ENCODE measurements at places on chromosomes 7 and 10.

DNA sequence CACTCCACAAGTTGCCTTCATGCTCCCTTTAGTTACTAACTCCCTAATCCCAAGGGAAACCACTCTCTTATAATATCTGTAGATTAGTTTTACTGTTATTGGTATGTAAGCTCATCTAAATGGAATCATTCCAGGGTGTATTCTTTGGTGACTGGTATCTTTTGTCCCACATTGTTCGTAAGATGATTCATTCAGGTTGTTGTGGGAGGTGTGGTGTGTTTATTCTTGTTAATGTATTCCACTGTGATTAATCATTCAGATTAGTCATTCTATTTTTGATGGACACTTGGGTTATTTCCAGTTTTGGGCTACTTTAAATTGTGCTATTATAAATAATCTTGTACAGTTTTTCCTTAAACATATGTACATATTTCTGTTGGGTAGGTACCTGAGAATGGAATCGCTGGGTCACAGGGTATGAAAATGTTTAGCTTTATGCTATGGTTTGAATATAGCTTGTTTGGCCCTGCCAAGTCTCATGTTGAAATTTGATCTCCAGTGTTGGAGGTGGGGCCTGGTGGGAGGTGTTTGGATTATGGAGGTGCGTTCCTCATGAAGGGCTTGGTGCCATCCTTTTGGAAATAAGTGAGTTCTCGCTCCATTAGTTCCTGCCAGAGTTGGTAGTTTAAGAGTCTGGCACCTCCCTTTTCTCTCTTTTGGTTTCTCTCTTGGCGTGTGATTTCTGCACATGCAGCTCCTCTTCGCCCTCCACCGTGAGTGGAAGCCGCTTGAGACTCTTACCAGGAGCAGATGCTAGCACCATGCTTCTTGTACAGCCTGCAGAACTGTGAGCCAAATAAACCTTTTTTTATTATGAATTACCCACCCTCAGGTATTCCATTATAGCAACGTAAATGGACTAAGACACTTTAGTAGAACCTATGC is 13.8 kb downstream of the BTRC start:
- DNase-seq = peak; percentile 75

DNA sequence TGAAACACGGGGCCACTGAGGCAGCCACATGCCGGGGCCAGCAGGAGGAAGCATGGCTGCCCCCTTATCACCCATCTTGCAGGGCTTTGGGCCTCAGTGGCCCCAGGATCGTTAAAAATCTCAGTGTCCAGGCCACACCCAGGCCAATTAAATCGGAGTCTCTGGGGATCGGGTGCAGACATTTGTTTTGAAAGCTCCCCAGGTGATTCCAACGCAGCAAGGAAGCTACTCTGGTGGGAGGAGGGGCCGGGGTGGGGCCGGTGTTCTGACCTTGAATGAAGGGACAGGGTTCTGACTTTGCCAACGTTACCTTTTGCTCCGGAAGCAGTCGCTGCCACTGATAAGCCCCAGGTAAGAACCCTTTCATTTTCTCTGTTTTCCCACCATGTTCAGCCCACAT is 412.3 kb upstream of the FOXK1 start:
- no peak for DNase-seq

GRCh38 chr7:50389961-50390360 is 60.2 kb downstream of the FIGNL1 start:
- DNase-seq = no peak

GRCh38 chr10:114329634-114330365 is 74.5 kb downstream of the AFAP1L2 start:
- DNase-seq = no peak

GRCh38 chr10:124315591-124316270 is 103.0 kb downstream of the OAT start:
- peak; percentile 21 for DNase-seq

DNA sequence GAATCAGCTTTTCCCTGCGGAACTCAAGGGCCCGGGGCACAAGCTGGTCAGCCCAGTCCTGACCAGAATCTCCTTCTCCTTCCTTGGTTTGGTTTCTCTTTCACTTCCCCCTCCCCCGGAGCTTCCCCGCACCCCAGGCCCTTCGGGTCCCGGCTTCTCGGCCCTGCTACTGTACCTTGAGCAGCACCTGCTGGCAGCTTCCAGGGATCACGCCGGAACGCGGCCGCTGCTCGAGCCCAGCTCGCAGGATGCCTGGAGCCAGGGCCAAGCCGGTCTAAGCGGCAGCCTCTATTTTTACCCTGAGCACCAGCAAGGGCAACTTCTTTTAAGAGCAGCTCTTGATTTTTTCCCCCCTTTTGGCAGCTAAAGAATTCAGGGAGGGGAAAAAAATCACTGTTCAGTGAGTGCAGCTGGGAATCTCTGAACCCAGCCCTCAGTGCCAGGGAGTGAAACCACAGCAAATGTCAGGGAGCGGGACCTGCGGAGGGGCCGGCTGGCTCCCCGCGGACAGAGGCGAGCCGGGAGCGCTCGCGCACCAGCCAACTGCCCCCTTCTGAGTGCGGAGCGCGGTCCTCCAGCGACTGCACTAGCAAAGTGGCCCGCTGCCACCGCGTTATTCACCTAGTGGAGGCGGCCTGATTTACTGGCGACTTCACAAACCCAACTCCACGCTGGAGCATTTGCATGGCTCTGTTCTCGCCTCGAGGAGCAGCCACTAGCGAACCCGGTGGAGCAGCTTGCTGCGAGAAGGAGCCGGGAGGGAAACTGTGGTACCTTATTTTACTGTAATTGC is 2.4 kb upstream of the INHBA start:
- DNase-seq = peak; percentile 93

GRCh38 chr10:78264361-78264760 is 230.7 kb downstream of the RPS24 start:
- no peak for DNase-seq

DNA sequence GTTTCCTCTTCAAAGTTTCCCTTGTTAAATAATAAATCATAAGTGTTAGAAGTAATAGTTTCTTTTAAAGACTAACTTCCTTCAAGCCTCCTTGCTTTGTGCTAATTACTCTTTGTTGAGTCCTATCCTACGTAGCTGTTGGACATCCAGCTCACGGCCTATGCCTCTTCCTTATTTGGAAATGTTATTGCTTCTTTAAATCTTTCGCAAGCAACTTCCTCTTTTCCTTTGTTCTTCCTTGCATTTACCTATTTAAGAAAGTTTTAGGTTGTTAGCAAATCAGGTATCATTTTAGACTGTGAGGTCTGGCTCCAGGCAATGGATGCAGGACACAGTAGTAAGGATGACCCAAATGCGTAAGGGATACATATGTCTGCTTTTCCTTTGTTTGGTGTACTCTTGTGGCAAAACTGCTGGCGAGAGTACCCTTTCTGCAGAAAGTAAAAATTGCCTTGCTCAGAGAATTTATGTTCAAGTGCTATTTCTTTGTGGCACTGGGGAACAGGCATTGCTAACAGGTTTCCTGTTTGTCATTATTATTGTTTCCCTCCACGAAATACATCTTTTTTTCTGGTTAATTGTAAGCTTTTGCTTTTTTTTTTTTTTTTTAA is 110.5 kb downstream of the DYNC2I1 start:
- no peak for DNase-seq

GRCh38 chr7:47669178-47669891 is 87.4 kb upstream of the TNS3 start:
- peak; percentile 95 for DNase-seq

DNA sequence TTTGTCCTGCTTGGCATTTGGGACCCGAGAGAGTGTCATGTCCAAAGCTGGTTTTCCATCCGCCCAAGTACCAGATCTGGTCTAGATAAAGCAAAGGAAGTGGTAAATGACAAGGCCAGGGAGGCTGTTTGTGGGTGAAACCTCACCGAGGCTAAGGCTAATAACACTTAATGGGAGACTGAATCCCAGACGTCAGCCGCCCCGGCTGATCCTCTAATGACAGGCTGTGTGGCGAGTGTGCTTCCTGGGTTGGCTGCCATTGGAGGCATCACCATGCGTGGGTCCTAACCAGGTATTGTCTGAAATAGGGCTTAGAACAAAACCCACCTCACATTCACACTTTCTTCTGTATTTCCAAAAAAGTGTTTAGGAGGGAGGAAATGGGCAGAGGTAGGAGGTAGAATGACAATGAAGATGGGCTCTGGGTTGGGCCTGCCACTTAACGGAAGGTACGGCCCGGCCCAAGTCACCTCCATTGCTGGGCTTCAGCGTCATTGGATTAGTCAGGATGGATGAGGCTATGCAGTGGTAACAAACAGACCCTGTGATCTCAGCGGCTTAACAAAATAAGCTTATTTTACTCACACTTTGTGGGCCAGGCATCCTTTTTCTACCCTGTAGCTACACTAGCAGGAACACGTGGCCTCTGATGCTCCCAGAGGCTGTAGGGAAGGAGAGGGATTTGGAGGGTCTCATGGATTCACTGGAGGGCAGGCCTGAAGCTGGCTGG is 59.7 kb downstream of the PROSER2 start:
- DNase-seq = peak; percentile 17

DNA sequence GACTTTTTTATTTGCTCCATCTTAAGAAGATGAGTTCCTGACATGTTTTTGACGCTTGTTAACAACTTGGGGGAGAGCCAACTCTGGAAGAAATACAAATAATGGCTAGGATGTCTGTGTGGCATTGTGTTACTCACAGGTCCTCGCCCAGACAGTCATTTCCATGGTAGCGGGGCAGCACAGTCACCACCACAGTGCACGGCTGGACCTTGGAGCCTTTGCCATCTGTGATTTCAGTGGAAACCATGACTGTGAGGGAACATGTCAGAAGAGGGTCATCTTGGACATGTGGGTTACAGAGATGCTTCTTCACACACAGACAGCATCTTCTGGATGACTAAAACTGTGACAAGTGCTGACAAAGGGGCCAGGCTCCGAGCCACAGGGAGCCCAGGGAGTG is 74.5 kb downstream of the PKD1L1 start:
- peak; percentile 86 for DNase-seq

- no peak for DNase-seq
Observed at GRCh38 chr7:114418117-114418516, 3.5 kb downstream of the FOXP2 start.

DNA sequence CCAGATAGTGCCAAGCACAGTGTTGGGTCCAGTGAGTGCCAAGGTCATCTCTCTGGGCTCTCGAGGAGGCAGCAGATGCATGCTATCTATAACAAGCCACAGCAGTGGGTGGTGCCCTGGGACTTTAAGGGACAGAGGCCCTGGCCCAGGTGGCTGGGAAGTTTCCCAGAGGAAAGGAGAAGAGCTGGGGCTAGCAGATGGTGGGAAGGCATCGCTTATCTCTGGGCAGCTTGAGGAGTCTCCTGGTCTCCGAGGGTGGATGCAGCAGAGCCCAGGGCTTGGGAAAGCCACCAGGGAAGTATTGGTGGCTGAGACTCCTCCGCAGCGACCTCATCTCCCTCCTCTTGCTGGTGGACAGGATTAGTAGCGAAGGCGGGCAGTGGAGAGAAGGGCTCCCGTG is 63.4 kb upstream of the LRRC4 start:
- no peak for DNase-seq

GRCh38 chr10:33913194-33913593 is 578.7 kb upstream of the NRP1 start:
- DNase-seq = peak; percentile 42

- DNase-seq = no peak
Observed at GRCh38 chr10:43502931-43503330, 66.0 kb downstream of the ZNF487 start.

DNA sequence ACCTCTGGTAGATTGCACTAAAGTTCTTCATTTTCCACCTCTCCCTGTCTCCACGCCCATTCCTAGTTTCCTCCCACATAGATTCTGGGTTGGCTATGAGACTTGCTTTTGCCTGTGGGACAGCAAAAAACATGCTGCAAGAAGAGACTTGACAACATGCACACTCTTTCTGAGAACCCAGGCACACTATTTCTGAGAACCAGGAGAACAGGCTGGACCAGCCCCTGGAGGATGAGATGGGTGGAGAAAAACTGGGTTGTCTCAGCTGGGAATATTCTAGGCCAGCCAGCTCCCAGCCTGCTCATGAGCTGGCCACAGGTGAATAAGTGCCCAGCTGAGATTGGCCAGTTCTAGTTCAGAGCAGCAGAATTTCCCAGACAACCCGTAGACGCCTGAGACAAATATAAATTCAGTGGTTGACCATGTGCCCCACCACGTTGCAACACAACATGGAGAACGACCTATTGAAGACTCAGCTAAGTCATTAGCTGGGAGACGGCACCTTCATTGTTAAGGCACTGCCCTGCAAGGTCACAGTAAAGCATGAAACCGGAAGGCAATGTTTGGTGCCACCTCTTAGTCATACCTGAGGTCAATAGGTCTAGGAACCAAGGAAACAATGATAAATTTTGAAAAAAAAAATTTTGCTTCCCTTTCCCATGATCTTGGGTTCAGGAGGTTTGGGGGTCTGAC is 92.7 kb upstream of the AKR1E2 start:
- no peak for DNase-seq

- peak; percentile 41 for DNase-seq
Observed at GRCh38 chr7:41336455-41336952, 366.4 kb downstream of the INHBA start.

GRCh38 chr7:41861642-41862041 is 158.8 kb upstream of the INHBA start:
- DNase-seq = no peak

- no peak for DNase-seq
Observed at GRCh38 chr7:127798023-127798422, 146.0 kb downstream of the SND1 start.

DNA sequence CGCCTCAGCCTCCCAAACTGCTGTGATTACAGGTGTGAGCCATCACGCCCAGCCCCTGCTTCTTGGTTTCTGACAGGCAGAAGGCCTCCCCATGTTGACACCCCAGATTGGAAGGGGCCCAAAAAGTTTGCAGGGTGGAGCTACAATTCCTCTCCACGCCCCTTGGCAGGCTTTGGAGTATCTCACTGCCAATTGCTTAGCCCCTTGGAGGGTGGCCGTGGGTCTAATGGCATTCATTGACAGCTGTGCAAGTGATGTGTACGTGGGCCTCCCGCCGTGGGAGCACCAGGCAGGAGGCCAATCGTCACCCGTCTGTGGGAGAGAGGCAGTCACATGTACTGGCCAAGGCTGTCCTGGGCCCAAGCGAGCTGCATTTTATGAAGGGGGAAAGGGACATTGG is 73.7 kb upstream of the PPIF start:
- DNase-seq = no peak
